Endodermal cell (in vitro differentiated cells): ENCODE measurements at places on chromosomes 13 and 19.

DNA sequence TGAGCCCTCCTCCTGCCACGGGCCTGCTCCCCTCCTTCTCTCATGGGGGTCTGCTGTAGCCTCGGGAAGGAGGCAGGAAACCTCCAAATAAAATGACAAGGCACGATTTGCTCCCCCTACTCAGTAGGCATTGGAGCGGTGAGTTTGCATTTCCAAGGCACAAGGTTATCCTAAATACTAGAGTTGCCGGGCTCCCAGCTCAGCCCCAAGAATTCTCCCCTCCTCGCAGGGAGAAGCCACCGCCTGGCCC, 1.5 kb downstream of the CEBPA start:
- no peak for DNase-seq

DNA sequence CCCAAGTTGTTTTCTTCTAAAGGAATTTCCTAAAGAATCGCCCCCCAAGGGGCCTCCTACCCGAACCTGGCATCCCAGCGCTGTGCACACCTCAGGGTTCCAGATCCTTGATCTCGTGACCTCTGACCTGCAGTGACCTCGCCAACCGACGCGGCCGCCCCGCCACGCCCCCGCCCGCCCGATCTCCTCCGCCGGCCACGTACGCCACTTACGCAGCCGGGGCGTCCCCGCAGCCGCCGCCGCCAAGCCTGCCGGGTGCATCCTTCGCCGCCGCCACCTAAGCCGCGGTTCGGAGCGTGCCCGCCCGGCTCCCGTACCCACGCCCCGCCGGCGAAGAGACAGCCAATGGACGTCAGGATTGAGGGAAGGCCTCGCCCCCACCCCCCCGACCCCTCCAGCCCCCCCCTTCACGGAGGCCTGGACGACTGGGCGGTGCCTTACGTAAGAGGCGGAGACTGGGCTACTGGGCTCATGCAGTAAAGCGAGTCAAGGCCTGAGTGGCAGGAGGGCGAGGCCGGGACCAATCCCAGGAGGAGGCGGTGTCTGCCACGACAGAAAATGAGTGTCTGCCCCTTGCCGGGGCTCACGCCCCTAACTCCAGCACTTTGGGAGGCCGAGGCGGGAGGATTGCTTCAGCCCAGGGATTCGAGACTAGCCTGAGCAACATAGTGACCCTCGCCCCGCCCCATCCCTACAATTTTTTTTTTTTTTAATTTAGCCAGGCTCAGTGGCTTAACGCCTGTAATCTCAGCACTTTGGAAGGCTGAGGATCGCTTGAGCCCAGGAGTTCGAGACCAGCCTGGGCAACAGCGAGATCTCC, at the start of gene YIF1B:
TSS of gene YIF1B (minus strand) at position 291 of the 820 bp plus-strand sequence. CDS start at position 261, 30 bp downstream.
- DNase-seq, result peak; percentile 99

DNA sequence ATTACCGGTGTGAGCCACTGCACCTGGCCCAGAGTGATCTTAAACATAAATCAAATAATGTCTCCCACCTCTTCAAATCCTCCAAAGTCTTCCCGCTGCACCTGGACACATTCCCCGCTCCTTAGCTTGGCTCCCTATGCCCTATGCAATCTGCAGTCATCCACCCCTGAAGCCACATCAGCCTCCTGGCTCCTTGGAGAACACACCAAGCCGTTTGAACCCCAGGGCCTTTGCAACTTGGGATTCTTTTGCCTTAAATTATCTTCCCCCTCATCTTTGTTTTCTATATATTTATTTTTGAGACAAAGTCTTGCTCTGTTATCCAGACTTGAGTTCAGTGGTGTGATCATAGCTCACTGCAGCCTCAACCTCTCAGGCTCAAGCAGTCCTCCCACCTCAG, 2.7 kb upstream of the DNAAF3 start:
- no peak for DNase-seq

DNA sequence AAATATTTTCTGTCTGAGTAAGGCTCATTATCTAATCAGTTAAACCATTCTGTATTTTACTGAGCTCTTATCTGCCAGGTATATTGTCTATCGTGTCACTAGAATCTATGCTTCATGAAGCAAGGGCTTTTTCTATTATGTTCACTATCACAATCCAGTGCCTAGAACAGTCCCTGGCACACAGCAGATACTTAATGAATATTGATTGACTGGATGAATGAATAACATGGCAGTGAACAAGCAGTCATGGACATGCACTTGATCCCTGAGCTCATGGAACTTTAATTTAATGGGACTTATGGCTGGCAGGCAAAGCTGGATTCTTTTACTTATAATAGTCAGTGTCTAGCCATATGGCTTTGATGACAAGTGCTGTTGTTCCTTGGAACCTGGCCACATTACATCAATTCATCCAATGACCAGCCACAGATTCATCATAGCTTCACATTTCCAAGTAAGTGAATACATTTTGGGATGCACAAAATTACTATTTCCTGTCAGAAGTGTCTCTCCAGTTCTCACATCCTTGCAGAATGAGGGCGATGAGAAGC, 214.8 kb downstream of the COG6 start:
- DNase-seq, result no peak

DNA sequence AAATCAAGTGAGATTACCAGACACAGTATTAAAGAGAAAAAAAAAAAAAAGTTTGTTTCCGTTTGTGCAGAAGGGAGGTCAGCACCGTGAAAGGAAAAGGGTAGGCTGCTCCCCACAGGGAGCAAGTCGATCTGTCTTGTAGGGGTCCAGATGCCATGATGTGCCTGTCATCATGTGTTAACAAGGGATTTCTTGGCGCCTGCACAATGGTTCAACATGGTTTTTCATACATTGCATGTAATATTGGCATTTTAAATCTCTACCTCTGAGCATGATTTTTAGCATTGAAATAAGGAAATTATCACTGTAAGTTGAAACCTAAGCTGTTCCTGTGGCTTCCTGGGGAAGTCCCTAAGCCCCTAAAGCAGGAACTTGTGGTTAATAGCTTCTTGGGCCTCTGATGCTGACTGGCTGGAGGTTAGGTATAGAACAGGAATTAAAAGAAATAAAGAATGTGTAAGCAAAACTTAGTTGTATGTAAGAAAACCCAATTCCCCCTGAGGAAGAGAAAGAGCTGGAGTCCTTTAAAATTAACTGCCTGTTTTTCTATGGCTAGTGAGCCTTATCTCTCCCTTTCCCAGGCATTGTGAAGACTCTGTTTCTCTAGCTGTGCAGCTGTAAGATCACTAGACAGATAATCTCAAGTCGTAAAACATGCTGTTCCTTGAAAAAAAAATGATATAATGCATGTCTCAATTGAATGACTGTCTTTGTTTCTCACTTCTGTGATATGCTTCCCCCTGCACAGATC, 7.4 kb upstream of the FCGBP start:
- no peak for DNase-seq

GRCh38 chr13:104355041-104355670, 1288.9 kb upstream of the SLC10A2 start:
- no peak for DNase-seq

- DNase-seq, result no peak
Observed at GRCh38 chr19:53826876-53827275, 2.8 kb upstream of the NLRP12 start.

DNA sequence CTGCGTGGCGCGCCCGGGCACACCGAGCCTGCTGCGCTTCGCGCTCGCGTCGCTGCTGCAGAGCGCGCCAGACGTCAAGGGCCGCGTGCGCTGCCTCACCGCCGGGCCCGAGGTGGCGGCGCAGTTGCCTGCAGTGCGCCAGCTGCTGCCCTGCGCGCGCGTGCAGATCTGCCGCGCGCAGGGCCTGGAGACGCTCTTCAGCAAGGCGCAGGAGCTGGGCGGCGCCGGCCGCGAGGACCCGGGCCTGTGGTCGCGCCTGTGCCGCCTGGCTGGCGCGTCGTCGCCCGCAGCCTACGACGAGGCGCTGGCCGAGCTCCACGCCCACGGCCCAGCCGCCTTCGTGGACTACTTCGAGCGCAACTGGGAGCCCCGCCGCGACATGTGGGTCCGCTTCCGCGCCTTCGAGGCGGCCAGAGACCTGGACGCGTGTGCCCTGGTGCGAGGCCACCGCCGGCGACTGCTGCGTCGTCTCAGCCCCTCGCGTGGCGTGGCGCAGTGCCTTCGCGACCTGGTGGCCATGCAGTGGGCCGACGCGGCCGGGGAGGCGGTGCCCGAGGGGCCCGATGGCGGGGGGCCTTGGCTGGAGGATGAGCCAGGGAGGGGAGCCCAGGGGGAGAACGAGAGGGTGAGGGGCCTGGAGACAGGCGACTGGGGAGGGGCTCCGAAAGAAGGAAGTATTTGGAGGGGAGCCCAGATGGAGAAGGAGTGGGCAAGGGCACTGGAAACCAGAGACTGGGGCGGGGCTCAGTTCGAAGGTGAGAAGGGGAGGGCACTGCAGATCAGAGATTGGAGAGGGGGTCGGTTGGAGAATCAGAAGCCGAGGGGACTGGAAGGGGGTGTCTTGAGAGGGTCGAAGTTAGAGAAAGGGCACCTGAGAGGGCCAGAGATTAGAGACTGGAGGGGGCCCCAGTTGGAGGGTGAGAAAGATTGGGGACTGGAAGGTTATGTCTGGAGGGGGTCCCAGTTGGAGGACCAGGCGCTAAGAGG, 24.7 kb downstream of the ZSWIM9 start:
- no peak for DNase-seq

GRCh38 chr19:54995561-54995960, 29.4 kb downstream of the NLRP2 start:
- no peak for DNase-seq

DNA sequence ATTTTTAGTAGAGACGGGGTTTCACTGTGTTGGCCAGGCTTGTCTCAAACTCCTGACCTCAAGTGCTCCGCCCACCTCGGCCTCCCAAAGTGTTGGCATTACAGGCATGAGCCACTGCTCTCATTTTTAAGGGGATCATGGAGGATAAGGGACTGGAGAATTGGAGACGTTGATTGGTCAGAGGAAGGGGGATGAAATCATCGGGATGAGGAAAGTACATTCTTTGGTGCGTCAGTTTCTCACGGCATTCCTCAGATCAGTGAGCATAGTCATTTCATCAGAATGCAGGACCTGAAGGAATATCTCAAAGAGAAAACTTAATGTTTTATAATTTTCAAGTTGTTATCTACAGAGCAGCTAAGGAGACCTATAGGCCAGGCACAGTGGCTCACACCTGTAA, 14.0 kb downstream of the ZNF114 start:
- no peak for DNase-seq

GRCh38 chr13:29702912-29703351, 107.4 kb upstream of the SLC7A1 start:
- DNase-seq, result peak; percentile 79

- DNase-seq, result peak; percentile 100
Observed at GRCh38 chr19:8389891-8390616, at the start of gene RAB11B. TSS of gene RAB11B (plus strand) at chr19:8390360. CDS start at chr19:8390417, 57 bp downstream.

DNA sequence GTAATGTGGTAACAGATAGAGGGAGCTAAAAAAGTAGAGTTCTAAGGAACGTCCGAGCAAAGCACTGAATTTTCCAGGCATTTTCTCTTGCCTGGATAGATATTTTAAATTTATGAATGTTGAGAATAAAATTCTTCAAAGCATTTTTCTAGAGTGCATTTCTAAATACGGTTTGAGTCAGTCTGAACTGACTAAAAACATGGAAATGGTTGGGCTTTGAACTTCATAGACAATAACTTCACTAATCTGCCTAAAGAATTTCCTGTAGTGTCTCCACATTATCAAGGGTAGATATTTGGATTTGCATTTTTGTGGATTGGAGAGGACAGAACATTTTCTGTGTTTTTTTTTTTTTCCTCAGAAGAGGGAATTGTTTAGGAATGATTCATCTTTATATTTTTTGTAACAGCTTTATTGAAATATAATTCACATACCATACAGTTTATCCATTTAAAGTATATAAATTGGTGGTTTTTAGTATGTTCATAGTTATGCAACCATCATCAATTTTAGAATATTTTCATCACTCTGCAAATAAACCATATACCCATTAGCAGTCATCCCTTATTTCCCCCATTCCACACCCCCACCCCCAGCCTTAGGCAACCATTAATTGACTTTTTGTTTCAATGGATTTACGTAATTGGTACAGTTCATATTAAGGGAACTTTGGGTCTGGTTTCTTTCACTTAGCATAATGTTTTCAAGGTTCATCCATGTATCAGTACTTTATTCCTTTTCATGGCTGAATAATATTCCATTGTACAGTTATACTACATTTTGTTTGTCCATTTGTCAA, 20.7 kb downstream of the GARRE1 start:
- no peak for DNase-seq

DNA sequence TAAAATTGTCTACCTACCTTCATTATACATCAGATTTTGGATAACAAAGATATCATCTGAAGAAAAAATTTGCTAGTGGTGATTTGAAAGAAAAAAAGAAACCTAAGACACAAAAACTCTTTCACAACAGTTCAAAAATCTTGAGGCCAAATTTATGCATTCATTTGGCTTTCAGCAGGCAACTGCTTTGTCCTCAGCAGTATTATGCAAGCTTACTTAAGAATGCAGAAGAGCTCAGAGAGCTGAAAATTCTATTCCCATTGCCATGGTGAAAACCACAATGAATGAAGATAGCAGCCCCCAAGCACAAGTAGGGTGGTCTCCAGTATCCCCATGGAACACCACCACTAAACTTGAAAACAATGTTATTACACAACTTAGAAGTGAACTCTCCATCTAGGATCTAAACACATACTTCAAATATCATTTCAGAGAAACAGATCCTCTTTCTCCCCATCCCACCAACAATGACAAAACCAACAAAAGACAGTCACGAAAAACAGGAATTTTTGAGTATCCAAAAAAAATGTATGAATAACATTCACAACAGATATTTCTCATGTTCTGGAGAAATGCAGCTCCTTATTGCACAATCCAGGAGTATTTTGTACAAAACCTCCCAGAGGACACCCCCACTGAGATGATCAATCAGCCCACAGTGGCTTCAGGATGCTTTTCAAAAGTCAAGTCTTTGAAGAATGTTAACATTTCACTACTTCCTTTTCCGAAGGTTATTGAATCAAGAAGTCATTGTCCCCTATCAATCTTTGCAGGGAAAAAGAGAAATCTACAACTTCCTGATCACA, 192.7 kb downstream of the LHFPL6 start:
- DNase-seq, result no peak

DNA sequence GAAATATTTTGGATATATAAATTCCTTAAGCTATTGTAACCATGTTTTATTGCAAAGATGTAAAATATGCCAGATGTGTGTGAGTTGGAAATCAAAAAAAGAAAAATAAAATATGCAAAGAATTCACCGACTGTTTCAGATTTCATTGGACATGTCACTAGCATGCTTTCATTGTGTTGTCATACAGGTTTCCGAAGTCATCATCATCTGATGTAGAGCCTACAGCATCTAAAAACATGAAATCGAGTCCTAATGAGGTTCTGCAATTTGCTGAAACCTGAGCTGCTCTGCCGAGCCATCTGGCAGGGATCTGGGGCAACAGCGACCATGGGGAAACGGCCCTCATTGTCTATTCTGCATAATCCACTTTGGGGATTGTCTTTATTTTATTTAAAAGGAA, 196.1 kb upstream of the MAB21L1 start:
- DNase-seq, result no peak
